Heart left ventricle (tissue), 16 donors: ENCODE measurements at places on chromosomes 12 and 14. TPM values are rescaled to one million over a fixed set of nuclear protein-coding genes. Genes with fewer than 3 reads are reported as not detected.

The MIP gene
- total RNA-seq = 0.32 TPM

The RNASE1 gene
- 654 TPM for total RNA-seq

The OR4K15 gene
- total RNA-seq = not detected

The PHC1 gene
- 28.9 TPM for total RNA-seq

The NDUFA12 gene
- total RNA-seq = 518 TPM

The STXBP6 gene
- total RNA-seq = 22.5 TPM

The DDX11 gene
- total RNA-seq = 9.3 TPM

The KCNK10 gene
- total RNA-seq = not detected

The PARP2 gene
- 17.5 TPM for total RNA-seq
